ENCODE measurements at places on chromosomes 2 and 18. TPM values are rescaled to one million over a fixed set of nuclear protein-coding genes. Genes with fewer than 3 reads are reported as not detected.

The GCG gene
- total RNA-seq: not detected

DNA sequence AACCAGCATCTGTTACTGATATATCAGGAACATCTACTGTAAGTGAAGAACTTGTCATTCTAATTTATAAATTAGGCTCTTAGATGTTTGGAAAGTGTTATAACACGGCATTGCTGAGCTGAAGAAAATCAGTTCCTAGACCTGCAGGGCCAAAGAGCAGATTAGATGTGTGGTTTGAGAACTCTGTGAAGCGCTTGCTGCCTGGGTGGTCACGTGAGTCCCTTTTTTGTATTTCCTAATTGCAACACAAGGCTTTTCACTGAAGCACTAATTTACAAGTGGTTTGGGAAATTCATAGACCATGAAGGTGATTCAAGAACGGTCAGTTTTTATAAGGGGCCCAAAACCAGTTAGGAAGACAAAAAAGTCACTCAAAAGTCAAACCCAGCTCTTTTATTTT is 106.9 kb upstream of the SP3 start:
- DNase-seq: no peak

The ARHGAP25 gene
- not detected for total RNA-seq

The ARHGAP15 gene
- not detected for total RNA-seq

GRCh38 chr2:73217826-73218225 is 3.8 kb downstream of the SMYD5 start:
- DNase-seq: no peak

- no peak for DNase-seq
These were observed 58.0 kb upstream of the ZNF236 start for GRCh38 chr18:76764291-76764901.

DNA sequence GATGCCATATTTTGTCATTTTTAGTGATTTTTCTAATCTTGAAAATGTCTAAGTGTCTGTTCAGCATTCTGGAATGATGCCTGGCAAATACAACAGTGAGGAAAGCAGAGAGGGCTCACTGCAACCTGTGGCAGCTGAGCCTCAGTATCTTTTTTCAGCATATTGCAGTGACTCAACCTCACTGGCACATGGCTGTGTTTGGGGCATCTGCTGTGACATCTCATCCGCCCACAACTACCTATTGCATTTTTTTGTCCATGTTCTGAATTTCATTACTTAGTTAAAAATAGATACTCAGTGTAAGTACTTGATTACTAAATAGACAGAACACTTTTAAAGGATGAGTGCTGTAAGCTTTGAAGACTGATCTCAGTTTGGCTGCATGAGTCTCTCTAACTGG is 10.7 kb downstream of the BABAM2 start:
- no peak for DNase-seq

Measured in PC-9 (cell line).